ENCODE measurements at places on chromosomes 11 and 22.
A peak's percentile ranks its signal among the peaks of the same experiment; 100 is the strongest.

- DNase-seq, result peak; percentile 59
Observed at GRCh38 chr22:20243537-20244249, 24.4 kb downstream of the RTN4R start.

DNA sequence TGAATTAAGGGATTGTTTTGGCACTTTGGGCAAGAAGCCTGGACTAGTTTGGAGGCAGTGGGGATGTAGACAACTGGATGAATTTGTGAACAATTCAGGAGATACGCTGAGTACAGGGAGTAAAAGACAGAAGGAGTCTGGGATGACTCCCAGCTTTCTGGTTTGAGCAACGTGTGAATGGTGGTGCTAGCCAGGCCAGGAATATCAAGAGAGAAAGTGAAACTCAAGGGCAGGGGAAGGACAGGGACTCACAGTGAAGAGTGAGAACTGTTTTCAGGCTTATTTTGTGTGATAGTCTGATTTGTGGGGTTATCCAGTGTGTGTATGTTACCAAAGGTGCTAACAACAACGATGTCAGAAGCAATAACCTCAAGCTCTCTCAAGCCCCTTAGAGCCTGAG is 15.9 kb downstream of the CHRM1 start:
- DNase-seq, result no peak

DNA sequence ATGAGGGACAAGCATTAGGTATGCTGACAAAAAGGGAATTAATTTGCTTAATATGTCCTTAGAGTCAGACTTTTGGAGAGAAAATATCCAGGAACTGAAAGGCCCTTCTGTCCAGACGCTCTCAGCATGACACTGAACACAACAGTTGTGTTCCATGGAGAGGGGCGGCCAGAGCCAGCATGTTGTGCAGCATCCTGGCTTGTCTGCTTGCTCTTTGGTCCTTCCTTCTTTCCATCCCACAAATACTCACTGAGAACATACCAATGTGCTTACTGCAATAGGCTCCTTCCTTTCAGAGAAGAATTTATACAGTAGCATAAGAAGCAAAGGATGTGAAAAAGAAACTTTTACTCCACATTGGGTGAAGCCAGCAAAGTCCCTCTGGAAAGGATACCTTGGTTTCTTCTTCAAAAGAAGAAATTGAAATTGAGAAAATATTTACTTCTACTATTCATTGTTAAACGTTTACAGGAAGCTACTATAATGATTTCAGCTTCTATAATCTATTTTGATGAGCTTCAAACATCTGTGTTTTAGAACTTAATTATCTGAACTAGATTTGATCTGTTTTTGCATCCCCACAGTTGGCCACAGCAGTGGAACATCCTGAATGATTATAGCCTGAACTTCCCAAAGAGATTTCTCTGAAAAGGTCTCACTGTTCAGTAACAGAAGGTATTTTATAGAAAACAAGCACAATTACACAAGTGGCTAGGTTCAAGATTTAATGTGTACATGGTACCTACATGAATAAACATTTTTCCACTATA is 304.1 kb upstream of the PITPNB start:
- DNase-seq, result no peak

DNA sequence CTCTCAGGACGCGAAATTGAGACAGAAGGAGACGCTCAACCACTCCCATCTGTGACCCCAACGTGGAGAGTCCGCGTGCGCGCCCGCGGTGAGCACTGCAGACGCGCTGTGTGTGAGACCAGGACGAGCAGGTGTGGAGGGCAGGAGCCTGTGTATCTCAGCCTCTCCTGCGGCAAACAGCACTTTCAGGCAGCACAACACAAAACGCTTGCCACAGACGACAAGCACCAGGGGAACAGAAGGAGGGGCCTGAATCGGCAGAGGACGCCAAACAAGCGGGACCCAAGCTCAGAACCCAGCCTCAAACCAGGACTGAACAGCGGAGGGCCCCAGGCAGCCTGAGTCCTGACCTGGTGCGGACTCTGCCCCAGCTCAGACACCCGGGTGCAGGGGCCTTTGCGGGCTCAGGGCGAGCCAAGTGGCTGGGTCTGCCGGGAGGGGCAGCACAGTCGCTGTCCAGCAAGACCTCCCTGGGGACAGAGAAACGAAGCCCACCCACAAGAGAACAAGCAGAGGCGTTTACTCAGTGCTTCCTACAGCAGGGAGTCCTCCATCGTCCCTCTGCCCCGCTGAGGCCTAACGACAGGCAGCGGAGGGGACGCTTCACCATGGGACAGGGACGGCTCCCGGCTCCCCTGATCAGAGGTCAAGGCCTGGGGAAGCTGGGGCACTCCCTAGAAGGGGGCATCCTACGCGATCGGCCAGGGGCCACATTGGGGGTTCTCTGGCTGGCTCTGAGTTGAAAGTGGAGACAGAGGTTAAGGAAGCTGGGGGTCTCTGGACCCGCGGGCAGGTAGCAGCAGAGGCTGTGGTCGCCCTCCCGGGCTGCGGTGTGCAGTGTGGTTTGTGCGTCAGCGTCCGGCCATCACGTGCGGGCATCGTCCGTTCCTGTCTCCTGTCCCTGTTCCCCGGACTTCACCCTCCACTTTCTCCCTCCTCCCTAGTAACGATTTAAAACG is 560.8 kb downstream of the BRD1 start:
- DNase-seq, result no peak

DNA sequence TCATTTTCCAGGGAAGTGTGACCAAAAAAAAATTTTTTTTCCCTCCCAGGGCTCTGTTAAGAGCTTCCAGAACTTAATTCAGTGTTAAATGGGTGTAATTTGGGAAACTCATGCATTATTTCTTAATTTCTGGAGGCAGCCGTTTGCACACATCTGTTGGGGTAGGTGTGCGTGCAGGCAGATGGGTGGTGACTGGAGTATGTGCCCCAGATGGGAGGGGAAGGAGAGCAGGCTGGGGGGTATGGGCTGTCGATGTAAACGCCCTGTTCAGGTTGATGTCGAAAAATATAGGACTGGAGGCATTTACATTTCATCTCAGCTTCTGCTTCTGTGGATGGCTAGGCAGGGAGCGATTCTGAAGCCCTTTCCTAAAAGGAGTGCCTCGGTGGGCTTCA is 13.7 kb upstream of the SHISAL1 start:
- DNase-seq, result no peak

DNA sequence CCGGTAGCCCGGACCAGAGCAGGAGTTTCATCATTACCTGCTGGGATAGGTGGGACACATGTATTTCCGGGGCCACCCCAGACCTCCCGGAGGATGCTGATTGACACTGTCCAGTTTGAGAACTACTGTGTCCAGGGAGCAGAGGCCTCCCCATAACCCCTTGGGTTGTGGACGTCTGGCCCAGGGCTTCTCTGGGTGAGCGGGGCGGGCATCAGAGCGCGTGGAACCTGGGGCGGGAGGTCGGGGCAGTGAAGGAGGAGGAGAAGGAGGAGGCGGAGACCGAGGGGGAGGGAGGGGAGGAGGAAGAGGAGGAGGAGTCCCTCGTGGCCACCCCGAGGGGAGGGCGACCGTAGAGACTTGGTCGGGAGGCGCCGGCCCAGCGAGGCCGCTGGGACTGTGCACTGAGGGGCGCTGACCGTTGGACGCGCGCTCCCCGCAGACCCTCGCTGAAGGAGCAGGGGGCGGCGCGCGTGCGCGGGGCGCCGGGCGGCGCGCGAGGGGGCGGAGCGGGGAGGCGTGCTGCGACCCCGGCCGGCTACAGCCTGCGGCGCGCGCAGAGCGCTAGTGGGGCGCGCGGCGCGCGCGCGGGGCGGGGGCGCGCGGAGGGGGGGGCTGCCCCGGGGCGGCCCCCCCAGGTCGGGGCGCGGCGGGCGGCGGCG is at the start of gene GRK3:
TSS of gene GRK3 (plus strand) at position 356 of the 659 bp plus-strand sequence. CDS start 366 bp downstream, outside the sequence.
- DNase-seq, result peak; percentile 74

GRCh38 chr11:68980776-68981065 is at the start of gene MRGPRD:
MRGPRD (minus strand) TSS chr11:68980986; CDS start chr11:68980986, 0 bp downstream.
- no peak for DNase-seq
